ENCODE measurements at places on chromosomes 5 and 9. TPM values are rescaled to one million over a fixed set of nuclear protein-coding genes. Genes with fewer than 3 reads are reported as not detected.

The LOX gene
- total RNA-seq, result 5.6 TPM

The IL4 gene
- not detected for total RNA-seq

The KCTD16 gene
- 0.20 TPM for total RNA-seq

The BTNL3 gene
- total RNA-seq, result 2.0 TPM

The ENHO gene
- not detected for total RNA-seq

All from spleen (tissue), 13 donors.